Suprapubic skin (tissue), 4 donors: ENCODE measurements at places on chromosomes 7 and 10.

GRCh38 chr10:90993340-90993739 is 72.5 kb upstream of the ANKRD1 start:
- no peak overlapping the region for H3K4me3 ChIP-seq
- no peak overlapping the region for H3K27ac ChIP-seq
- H3K4me1 ChIP-seq: no peaks in the 10 kb centered on the region
- no peaks in the 10 kb centered on the region for H3K36me3 ChIP-seq
- DNase-seq: no peak
- H3K27me3 ChIP-seq: no peaks in the 10 kb centered on the region

DNA sequence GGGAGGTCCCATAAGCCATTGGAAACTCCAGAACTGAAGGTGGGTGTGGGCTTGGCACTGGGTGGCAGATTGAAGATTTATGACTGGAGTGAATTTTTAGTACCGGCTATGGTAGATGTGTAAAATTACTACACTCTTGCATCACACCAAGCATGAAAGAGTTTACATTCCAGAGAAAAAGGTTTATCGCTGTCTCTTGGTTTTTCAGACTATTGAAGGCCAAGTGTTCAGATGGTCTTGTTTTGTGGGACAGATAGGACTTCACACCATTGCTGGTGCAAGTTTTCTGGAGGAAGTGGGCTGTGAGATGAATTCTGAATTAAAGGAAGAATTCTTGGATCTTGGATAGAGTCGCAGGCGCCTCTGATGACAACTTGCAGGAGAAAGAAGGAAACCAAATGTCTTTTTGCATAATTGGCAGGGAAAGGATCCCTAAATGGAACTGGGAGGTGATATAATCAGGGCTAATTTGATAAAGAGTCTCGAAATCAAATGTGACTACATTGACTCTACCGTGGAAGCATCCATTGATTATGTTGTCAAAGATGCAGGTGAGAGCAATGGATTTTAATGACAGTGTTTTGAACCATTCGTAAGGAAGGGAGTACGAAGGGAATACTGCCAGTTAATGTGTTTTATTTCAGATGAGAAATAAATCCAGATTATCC is 14.2 kb upstream of the NMT2 start:
- no peaks in the 10 kb centered on the region for H3K36me3 ChIP-seq
- DNase-seq: no peak
- no peak overlapping the region for H3K4me3 ChIP-seq
- H3K27me3 ChIP-seq: no peaks in the 10 kb centered on the region

DNA sequence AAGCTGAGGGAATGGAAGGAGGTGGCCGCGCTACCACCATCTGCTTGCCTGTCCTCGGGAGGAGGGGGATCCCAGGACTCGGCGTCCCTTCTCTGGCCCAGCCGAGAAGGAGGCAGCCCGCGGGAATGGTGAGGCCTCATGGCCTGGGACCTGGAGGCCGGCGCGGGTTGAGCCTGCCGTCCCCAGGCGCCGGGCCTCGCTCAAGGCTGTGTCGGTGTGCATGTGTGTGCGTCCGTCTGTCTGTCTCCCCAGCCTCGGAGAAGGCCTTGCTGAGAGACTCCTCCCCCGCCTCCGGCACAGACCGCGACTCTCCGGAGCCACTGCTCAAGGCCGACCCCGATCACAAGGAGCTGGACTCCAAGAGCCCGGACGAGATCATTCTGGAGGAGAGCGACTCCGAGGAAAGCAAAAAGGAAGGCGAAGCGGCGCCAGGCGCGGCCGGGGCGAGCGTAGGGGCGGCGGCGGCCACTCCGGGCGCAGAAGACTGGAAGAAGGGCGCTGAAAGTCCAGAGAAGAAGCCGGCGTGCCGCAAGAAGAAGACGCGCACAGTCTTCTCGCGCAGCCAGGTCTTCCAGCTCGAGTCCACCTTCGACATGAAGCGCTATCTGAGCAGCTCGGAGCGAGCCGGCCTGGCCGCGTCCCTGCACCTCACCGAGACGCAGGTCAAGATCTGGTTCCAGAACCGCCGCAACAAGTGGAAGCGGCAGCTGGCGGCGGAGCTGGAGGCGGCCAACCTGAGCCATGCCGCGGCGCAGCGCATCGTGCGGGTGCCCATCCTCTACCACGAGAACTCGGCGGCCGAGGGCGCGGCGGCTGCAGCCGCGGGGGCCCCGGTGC is 1.3 kb downstream of the HMX3 start:
- DNase-seq: no peak
- H3K4me1 ChIP-seq: peaks cover 68% of the 10 kb centered on the region
- H3K36me3 ChIP-seq: no peaks in the 10 kb centered on the region

DNA sequence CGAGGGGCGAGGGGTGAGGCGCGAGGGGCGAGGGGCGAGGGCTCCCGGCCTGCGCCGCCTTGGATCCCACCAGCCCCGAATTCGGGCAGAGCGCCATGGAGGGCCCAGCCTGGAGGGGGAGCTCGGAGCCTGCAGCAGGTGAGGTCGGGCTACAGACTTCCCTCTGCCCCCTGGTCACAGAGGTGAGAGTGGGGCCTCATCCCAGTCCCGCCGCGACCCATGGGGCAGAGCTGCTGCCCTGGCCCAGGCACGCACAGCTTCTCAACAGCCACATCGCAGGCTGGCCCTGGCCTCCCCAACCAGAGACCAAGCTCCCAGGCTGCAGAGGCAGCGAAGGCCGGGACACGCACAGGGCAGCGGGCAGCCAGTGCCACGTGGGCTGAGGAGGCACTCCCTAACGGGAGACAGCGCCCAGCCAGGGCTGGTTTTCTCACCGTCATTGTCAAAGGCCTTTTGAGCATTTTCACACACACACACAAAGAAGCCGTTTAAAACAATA is 191.8 kb downstream of the PTPRN2 start:
- H3K27me3 ChIP-seq: no peaks in the 10 kb centered on the region
- no peaks in the 10 kb centered on the region for H3K36me3 ChIP-seq
- peaks cover 4% of the 10 kb centered on the region for H3K4me1 ChIP-seq
- H3K27ac ChIP-seq: no peak overlapping the region
- H3K4me3 ChIP-seq: no peak overlapping the region

DNA sequence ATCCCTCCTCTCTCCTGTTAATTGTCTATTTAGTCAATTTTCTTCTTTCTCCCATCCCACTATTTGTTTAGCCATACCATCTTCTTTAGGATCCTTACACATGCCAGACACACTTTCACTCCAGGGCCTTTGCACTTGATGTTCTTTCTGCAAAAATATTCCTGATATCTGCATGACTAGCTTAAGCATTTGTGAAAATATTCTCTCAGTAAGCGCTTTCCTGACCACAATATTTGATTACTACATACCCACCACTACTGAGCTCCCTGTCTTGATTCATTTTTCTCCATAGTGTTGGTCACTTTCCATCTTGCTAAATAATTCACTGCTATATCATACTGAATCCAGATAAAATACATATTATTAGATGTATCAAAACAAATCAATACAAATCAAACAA is 75.1 kb downstream of the SEMA3D start:
- no peak overlapping the region for H3K4me3 ChIP-seq
- no peaks in the 10 kb centered on the region for H3K36me3 ChIP-seq
- no peak overlapping the region for H3K27ac ChIP-seq
- H3K27me3 ChIP-seq: no peaks in the 10 kb centered on the region
- no peak for DNase-seq

DNA sequence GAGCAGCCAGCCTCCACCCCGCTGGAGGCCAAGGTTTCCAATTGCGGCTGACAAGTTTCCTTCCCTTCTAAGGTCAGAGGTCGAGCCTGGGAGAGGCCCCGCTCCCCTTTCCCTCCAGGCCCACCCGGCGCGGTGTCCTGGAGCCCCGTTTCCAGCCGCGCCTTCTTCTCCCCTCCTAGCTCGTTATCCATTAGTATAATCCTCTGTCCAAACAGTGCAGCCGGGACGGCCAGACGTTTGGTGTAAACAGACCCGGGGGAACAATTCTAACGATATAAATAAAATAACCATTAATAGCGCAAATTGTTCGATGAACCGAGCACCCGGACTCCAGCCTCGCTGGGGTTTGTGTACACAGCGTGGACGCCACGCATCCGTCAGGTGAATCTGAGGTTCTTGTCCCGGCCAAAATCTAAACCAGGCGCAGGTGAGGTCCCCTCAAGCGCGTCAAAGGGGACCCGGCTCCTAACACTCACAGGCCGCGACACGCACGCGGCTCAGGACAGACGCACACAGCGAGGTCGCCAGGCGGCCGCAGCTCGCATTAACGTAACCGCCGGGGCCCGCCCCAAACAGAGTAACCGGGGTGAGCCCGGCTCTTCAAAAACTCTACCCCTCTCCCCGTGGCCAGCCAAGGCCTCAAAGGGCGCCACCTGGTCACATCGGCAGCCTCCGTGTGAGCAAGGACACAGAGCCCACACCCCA is 10.8 kb upstream of the NKX2-3 start:
- H3K36me3 ChIP-seq: no peaks in the 10 kb centered on the region
- H3K4me1 ChIP-seq: peaks cover 27% of the 10 kb centered on the region
- H3K4me3 ChIP-seq: no peak overlapping the region

GRCh38 chr7:14787551-14787950 is 115.0 kb downstream of the DGKB start:
- no peaks in the 10 kb centered on the region for H3K4me1 ChIP-seq
- H3K36me3 ChIP-seq: no peaks in the 10 kb centered on the region
- H3K27ac ChIP-seq: no peak overlapping the region

- H3K4me3 ChIP-seq: no peak overlapping the region
- peaks cover 36% of the 10 kb centered on the region for H3K4me1 ChIP-seq
- DNase-seq: no peak
- H3K27ac ChIP-seq: no peak overlapping the region
- H3K27me3 ChIP-seq: no peaks in the 10 kb centered on the region
Measured at GRCh38 chr7:75988568-75989499, 5.6 kb downstream of the TMEM120A start.

DNA sequence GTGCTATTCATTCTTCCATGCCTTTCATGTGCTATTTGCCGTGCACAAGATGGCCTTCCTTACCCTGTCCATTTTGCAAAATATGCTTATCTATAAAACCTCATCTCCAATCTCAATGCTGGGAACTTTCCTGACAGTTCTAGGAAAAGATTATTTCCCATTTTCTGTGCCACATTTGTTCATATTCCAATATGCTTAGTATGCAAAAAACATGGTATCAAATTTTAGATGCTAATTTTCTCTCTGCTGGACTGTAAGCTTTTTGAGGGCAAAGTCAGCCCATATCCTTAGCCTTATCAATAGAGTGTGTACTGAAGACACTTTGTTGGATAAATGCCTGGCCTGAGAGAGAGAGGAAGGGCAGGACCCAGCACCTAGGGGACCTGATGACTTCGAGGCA is 39.4 kb downstream of the MGAM2 start:
- H3K4me1 ChIP-seq: no peaks in the 10 kb centered on the region
- H3K36me3 ChIP-seq: no peaks in the 10 kb centered on the region
- no peak for DNase-seq
- no peaks in the 10 kb centered on the region for H3K27me3 ChIP-seq
- H3K4me3 ChIP-seq: no peak overlapping the region

DNA sequence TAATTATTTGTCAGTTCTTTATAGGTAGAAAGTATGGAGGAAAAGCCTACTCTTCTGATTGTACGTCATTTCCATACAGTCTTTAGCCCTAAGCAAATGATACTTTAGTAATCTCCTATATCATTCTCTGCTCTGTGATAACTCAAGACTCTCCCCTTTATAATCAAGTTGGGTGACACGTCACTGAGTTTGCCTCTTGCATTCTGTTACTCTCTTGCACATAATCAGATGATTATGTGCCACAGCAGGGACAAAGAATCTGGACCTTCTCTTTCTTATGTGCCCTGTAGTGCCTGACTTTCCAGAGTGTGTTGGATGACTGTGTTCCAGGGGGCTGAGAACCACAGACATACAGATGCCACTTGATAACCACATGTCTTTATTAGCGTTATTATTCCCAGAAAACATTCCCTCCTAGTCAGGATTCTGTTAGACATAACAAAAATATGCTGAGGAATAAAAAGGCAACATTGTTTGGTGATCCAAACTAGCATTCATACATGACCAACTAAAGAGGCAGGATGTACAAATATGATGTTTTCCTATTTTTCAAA is 116.4 kb upstream of the HGF start:
- DNase-seq: no peak
- no peaks in the 10 kb centered on the region for H3K36me3 ChIP-seq
- no peaks in the 10 kb centered on the region for H3K27me3 ChIP-seq
- no peak overlapping the region for H3K4me3 ChIP-seq
- no peak overlapping the region for H3K27ac ChIP-seq

DNA sequence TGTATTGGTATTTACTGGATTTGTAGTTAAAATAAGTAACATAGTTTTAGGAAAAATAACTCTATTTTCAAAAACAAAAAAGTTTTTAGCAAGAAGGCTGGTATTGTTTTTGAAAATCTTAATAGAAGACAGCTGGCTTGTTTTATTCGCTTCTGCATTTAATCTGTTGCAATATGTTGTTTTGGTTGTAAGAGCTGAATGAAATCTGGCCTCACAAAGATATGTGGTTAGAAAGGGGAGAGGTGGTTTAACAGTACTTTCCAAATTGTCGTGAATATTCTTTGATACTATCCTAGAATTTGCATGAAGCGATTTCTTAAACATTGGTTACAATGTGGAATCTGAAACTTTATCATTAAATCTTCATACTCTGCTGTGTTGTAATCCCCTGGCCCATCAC is 355.9 kb upstream of the FZD8 start:
- H3K36me3 ChIP-seq: no peaks in the 10 kb centered on the region
- H3K27ac ChIP-seq: no peak overlapping the region
- H3K4me1 ChIP-seq: no peaks in the 10 kb centered on the region
- no peak for DNase-seq

DNA sequence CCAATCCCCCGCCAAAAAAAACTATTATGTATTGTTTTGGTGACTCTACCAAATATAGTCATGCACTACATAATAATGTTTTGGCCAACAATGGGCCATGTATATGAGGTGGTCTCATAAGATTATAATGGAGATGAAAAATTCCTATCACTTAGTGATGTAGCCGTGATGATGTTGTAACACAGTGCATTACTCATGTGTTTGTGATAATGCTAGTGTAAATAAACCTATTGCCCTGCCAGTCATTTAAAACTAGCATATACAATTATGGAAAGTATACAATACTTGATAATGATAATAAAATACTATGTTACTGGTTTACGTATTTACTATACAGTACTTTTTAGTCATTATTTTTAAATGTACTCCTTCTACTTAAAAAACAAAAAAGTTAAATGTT is 101.5 kb downstream of the SLC25A40 start:
- no peaks in the 10 kb centered on the region for H3K27me3 ChIP-seq
- no peaks in the 10 kb centered on the region for H3K36me3 ChIP-seq
- no peaks in the 10 kb centered on the region for H3K4me1 ChIP-seq
- H3K27ac ChIP-seq: no peak overlapping the region

- H3K27ac ChIP-seq: no peak overlapping the region
- peaks cover 9% of the 10 kb centered on the region for H3K4me1 ChIP-seq
- DNase-seq: no peak
- H3K4me3 ChIP-seq: no peak overlapping the region
Measured at GRCh38 chr10:97724341-97724941, 10.9 kb downstream of the MARVELD1 start.

GRCh38 chr10:61903221-61903927 is 1.9 kb downstream of the ARID5B start:
- peak overlapping the region; percentile 93 for H3K4me3 ChIP-seq
- H3K27me3 ChIP-seq: no peaks in the 10 kb centered on the region
- peaks cover 41% of the 10 kb centered on the region for H3K4me1 ChIP-seq
- H3K27ac ChIP-seq: peak overlapping the region; percentile 99
- H3K36me3 ChIP-seq: no peaks in the 10 kb centered on the region
